AG20443 (cell line): ENCODE measurements at places on chromosomes 7 and 10.

- DNase-seq, result no peak
These were observed 112.2 kb downstream of the SEMA3C start for GRCh38 chr7:80806663-80807062.

- no peak for DNase-seq
These were observed 82.9 kb upstream of the STRIP2 start for GRCh38 chr7:129351320-129351719.

DNA sequence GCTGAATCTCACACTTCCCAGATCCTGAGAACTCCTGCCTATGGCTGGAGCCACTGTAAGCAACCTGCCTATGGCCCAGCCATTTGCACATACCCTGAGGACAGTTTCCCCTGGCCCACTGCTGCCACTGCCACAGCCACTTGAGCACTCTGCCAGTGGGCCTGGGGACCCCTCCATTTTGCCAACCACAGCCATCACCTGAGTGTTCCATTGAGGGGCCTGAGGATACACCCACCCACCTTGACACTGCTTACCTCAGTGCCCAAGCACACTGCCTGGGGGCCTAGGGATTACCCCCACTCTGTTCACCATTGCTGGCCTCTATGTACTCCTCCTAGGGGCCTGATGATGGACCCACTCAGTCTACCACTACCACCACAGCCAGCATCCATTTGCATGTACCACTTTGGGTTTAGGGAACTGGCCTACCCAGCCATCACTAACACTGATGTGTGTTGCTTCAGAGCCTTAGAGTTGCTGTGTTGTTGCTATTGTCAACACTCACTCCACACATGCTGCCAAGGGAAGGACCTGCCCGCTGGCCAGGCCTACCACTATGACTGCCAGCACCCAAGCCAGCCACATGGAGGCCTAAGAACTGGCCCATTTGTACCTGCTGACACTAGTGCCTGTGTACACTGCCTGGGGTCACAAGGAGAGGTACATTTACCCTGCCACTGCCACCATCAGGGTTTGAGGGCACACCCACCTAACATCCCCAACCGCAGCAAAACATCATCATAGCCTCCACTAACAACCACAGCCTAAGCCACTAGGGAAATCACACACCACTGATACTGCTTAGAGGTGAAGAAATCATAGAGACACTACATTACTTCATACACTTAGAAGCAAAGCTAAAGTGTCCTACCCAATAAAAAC is 45.9 kb upstream of the ANTXRL start:
- DNase-seq, result no peak

DNA sequence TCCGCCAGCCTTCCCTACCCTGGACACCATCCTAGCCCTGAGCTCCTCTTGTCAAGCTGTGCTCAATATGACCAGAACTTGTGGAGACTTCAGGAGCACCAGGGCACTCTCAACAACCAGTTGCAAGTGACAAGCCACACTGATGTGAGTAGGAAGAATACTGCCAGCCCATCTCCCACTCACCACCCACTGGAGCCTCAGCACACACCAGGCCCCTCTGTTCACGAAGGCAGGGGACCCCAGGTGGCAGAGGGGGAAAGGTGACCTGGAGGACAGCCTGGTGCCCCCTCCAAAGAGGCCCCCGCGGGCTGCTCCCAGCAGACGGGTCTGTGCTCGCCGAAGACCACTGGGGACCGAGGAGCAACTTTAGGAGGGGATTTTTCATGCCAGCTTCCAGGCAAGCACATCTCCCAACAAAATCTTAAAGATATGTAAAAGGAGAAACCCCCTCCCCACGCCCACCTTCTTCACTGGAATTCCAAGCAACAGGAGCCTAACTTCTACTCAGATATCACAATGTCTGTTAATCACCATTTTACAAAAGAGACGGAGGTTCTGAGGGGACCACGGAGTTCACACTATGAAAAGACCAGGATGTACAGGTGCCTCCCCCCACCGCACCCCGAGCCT is 1.0 kb downstream of the MMD2 start:
- DNase-seq, result peak; percentile 9

DNA sequence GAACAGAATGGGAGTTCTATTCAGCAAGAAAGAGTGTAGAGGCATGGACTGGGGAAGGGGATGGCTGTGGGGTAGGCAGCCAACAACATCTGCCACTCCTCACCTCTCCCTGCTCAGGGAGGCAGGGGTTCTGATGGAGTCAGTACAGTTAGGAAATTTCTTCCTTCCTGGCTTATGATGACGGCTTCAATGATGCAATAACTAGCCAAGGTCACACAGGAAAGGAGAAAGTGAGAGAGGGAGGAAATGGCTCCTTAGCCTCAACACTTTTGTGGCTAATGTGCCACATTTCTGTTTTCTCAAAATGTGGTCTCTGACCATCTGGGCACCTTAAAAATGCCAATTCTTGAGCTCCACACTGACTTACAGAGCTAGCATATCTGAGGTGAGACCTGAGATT is 79.3 kb upstream of the PDZD8 start:
- no peak for DNase-seq

DNA sequence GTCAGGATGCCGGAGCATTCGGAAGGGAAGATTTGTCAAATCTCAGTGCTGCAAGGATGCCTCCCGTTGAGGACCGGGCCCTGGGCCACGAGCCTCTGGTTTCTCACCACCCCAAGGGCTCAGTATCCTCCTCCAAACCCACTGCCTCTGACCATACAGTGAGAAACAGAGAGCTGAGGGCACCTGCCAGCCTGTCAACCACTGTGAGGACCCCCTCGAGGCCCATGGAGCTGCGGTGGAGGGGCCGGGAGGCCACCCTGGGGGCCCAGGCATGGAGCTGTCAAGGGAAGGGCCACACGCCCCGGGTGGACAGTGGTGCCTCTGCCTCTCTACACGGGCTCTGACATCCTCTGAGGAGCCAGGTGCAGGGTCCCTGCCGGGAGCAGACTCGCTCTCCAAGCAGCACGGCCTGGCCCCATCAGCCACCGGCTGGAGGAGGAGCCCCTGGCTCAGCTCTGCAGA is 248.0 kb upstream of the TCERG1L start:
- no peak for DNase-seq

- peak; percentile 59 for DNase-seq
These were observed 70.9 kb downstream of the GCC1 start for GRCh38 chr7:127514499-127514898.

- DNase-seq, result no peak
These were observed 173.1 kb downstream of the KIAA1217 start for GRCh38 chr10:24382045-24382444.
